ENCODE measurements at places on chromosomes 4 and X.

DNA sequence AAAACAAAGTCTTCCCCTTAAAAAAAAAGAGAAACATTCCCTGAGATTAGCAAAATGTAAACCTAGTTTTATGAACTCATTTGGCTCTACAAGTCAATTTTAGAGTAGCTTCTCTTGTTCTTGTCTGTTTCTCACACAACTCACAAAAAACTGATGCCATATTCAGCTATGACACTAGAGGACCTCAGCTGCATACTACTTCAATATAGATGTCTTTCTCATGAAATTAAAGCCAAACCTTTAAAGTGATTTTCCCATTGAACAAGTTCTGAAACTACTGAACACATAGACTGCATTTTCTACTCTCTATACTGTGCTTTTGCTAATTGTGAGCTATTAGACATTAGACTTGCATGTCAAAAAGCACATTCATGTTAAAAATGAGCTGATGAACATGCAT lies 49.8 kb downstream of the TBCK start:
- no peak for DNase-seq

GRCh38 chrX:30593440-30594200 lies 16.1 kb upstream of the TASL start:
- DNase-seq = peak; percentile 70

GRCh38 chr4:184907216-184907615 lies 81.4 kb upstream of the ACSL1 start:
- no peak for DNase-seq

DNA sequence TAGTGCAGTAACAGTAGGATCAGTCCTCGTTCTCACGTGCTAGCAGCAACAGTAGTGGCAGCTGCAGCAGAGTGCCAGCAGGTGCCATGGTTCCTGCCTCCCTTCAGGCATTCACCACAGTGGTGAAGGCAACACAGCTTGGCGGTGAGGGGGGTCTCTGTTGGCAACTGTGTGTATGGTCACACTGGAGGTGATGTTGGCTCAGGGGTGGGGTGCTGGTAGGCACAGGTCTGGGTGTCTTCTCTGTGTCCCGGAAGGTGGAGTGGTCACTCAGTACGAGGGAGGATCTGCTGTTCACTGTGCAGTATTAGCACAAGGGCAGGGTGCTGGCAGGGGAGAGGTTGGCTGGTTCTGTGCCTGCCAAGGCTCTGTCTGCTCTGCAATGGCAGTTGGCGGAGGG lies 671.8 kb downstream of the CCSER1 start:
- no peak for DNase-seq

DNA sequence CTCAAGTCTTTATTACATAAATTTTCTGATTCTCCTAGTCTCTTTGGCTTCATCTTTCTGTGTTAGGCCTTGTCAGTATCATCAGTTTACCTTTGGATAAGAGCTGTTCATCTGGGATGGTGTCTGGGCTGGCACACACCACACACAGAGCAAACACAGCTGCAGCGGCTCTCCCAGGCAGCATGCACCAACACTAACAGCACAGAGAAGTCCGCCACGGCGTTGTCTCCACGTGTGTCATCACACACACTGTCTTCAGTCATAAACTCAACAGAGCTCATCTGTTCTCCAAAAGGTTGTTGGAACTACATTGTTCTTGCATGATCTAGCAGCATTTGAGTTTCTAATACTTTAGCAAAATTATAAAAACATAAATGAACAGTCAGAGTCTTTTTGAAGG lies 851.9 kb upstream of the FRG1 start:
- no peak for DNase-seq

- DNase-seq = no peak
Measured at GRCh38 chrX:72475952-72476668, 96.5 kb downstream of the HDAC8 start.

DNA sequence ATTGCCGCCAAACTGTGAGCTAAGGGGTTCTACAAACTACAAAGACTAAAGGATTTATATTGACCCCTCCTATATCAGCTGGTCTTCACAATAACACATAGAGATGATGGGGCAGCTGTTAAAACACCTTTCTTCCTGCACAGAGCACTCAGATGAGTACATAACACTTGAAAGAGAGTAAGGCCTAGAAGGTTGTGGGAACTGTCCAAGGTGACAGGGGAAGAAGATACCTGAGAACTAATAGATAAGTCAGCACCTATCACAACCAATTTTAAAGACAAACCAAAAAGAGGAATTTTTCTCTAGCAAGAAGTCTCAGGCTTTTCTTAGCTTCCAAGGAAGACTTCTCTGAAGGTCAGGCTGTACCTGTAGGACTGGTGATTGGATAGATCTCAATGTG lies 19.1 kb upstream of the CXCL6 start:
- DNase-seq = no peak

GRCh38 chrX:49077941-49078340 lies 1.7 kb downstream of the WDR45 start:
- DNase-seq = no peak

DNA sequence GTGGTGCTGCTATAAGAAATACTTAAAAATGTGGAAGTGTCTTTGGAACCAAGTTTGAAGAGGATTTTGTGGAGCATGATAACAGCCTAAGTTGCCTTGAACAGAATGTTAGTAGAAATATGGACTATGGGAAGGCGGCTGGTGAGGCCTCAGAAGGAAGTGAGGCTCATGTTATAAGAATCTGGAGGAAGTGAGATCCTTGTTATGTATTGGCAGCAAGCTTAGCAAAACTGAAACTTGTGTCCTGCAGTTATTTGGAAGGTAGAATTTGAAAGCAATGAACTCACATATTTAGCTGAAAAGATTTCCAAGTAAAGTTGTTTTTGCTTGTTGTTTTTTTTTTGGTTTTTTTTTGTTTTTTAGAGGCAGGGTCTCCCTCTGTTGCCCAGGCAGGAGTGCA lies 13.6 kb upstream of the MED14 start:
- no peak for DNase-seq

DNA sequence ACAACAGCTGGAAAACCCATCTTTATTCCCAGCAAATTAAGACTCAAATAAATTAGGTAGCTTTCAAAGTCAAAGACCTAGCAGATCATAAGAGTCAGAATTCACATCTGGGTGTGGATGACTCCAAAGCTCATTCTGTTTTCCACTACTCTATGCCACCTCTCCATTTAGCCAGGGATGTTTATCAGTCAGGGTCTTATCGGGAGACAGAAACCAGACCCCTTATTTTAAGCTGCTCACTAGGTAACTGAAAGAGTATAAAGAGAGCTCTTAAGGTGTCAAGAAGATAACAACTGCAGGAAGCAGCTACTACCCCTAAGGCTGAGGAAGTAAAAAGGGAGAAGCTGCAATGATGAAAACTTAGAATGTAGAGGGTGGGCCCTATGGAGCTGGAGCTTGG lies 333.7 kb upstream of the KLF3 start:
- no peak for DNase-seq

DNA sequence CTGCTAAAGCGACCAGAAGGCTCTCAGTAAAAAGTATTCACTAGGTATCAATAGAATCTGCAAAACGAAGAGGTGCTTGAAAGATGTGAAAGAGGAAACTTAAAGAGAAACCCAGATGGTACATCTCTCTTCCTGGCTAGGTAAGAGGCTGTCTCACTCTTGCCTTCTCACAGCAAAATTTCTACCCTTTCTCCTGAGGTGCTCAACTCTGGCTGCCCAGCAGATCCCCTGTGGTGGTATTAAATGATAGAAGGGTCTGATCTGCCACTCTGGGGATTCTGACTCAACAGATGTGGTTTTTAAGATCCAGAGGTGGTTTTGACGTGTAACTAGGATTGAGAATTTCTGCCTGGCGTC lies 14.9 kb upstream of the TSPAN5 start:
- DNase-seq = no peak

DNA sequence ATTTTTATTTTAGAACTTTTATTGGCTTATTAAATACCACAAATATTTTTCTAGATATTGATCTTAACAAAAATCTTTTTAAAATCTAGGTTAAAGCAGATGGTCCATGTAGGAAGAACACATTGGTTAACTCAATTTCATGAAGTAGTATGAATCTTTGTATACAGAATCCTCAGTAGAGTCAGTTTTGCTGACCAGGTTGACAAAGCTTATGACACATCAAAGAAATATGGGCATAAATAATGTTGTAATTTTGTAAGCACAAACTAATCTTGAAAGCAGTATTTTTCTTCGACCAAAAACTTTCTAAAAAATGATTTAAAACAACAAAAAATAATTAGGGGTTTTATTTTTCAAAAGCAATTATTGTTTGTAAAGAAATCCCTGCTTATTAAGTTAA lies 479.3 kb upstream of the PCDH10 start:
- no peak for DNase-seq

DNA sequence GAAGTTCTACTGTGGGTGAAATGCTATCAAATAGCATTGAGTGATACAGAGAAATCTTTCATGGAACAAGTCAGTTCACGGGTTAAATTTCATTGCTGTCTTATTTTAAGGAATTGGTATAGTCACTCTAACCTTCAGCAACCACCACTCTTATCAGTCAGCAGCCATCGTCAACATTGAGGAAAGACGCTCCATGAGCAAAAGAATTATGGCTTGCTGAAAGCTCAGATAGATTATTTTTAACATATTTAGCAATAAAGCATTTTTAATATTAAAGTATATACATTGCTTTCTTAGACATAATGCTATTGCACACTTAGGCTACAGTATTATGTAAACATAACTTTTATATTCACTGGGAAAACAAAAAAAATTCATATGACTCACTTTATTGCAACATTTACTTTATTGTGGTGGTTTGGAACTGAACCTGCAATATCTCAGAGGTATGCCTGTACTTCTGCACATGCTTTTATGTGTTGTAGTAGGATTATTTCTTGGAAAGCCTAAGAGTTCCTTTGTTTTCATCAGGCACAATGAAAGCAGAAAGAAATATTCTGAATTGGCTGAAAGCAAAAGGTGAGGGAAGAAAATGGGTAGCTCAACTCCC lies 586.7 kb downstream of the GBA3 start:
- DNase-seq = no peak

DNA sequence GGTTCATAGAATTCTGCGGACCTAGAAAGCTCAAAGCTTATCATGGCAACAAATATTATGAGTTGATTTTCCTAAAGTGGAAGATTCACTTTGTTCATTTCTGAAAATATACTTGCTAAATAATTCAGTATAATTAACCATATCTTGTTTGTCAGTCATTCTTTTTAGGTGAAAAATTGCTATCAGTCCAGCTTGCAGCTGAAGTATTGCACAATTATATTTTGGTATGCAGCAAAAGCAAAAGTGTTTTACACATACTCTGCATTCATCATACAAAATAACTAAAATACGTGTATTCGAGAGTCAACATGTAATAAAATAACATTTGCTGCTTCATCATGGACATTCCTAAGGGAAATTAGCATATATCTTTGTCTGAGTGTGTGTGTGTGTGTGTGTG lies 24.8 kb downstream of the DKK2 start:
- DNase-seq = no peak

DNA sequence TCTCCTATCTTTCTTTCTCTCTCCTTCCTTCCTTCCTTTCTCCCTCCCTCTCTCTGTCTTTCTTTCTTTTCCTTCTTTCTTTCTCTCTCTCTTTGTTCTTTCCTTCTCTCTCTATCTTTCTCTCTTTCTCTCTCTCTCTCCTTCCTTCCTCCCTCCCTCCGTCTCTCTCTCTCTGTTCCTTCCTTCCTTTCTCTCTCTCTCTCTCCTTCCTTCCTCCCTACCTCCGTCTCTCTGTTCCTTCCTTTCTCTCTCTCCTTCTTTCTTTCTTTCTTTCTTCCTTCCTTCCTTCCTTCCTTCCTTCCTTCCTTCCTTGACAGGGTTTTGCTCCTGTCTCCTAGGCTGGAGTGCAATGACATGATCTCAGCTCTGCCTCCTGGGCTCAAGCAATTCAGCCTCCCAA lies 24.2 kb upstream of the P2RY8 start:
- no peak for DNase-seq

DNA sequence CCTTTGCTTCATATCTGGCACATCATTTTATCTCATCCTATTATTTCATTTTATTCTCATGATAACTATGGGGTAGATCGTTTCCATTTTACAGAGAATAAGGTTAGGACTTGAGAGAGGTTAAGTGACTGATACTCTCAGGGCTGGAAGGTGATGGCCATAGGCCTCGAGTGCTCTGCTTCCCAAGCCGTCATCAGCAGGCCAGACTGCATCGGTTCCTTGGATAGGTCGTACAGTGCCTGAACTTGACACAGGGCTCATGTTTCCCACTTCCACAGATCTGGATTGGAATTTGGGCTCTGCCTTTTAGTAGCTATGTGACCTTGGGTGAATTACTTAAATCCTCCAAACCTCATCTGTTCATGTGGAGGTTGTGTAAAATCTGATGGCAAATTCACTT lies 81.4 kb downstream of the TMEM131L start:
- no peak for DNase-seq

All from Calu3 (cell line).